Activated CD8-positive, alpha-beta memory T cell treated with anti-CD3 and anti-CD28 coated beads, Interleukin-2, amount 50 U/mL, for 4 hours (primary cell): ENCODE measurements at places on chromosomes 7 and 10.
A peak's percentile ranks its signal among the peaks of the same experiment; 100 is the strongest.

GRCh38 chr7:125424721-125425120, 495.1 kb upstream of the POT1 start:
- no peak for DNase-seq

GRCh38 chr7:88101769-88102168, 118.1 kb downstream of the SRI start:
- no peak for DNase-seq

DNA sequence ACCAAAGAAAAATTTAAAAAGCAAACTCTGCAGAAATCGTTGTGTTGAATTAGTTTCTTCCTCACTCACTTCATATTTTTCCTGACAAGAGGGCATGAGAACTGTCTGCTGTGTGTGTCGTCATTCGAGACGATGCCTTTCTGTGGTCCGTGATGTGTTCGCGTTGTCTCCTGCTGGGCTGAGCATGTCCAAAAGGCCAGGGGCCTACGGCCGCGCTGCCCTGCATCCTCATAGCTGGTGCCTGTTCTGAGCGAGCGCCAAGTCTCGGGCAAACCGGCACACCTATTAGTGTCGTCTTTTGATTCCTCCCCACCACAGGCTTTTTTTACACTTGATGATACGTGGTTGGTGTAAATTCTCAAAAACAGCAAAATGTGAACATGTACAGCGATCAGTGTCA, 27.4 kb downstream of the WDR37 start:
- no peak for DNase-seq

GRCh38 chr10:96334616-96335526, 23.9 kb downstream of the OPALIN start:
- no peak for DNase-seq

DNA sequence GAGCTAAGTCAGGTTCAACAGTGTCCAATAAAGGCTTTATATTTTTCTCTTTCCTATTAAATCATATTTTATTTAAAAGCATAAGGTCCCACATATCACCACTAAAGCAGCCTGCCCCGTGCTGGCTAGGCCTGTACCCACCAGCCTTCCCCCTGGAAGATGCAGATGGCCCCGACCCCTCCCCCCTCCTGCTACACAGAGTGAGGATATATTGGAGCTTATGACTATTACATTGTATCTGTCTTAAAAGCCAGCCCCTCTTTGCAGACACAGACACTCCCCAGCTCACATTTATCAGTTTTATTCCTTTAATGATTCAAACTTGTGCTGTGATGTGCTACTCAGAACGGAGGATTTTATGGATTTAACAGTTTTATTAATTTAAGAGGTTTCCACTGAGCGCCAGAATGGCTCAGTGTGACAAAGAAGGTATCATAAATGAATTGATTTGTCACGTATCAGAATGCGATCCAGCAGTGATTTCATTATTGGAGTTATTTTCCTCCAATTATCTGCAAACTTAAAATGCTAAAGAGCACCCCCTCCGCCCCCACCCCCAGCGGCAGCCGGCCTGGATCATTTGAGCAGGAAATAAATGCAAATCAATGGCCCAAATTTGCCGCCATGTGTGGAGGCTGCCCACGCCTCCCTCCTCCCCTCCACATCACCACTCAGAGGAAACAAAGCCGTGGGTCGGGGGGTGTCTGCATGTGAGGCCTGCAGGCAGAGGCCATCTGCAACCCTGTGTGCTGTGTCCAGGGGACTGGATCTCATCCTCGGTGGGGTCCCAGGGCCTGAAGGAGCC, 72.6 kb upstream of the ZMIZ1 start:
- no peak for DNase-seq

GRCh38 chr7:132280335-132280734, 295.9 kb downstream of the PLXNA4 start:
- no peak for DNase-seq

DNA sequence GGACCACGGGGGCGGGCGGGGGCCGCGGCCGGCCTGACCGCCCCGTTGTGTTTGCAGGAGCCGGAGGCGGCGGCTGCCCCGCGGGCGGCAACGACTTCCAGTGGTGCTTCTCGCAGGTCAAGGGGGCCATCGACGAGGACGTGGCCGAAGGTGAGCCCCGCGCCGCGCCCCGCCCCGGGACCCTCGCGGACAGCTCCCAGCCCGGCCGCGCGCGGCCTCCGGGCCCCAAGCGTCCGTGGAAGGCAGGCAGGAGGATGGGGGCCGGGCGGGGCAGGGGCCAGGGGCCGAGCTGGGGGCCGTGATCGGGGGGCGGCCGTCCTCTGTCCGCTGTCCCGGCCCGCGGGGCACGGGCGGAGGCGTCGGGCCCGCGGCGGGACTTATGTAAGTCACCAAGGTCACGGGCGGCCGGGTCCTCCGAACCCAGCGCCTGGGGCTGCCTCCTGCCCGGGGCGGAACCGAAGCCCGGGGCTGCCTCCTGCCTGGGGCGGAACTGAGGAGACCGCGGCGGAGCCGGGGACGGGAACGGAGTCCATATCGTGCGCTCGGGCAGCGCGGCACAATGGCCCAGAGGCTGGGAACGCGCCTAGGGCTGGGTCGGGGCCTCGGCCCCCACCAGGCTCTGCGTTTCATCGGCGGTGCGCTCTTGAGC, 497 bp downstream of the PPP2R2D start:
- peak; percentile 46 for DNase-seq

DNA sequence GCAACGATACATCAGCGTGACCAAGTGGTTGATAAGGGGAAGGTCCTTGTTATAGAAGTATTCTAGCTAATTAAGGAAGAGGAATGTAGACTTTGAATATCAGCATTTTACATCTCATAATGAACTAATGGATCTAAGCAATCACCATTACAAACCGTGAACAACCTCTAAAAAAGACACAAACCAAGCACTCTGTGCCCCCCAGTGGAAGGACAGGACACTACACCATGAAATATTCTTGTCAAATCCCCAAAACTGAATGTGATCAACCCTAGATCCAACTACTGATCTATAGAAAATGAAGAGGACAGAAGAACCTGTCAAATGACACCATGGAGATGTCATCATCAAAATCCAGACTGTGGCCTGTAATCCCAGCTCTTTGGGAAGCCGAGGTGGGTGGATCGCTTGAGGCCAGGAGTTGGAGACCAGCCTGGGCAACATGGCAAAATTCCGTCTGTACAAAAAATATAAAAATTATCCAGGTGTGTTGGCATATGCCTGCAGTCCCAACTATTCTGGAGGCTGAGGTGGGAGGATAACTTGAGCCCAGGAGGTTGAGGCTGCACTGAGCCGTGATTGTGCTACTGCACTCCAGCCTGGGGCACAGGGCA, 111.3 kb upstream of the CARD11 start:
- DNase-seq: peak; percentile 65

- no peak for DNase-seq
These were observed 14.4 kb upstream of the AKR1C3 start for GRCh38 chr10:5079836-5080235.
